ENCODE measurements at places on chromosomes 6 and 20. TPM values are rescaled to one million over a fixed set of nuclear protein-coding genes. Genes with fewer than 3 reads are reported as not detected.

- H3K27ac ChIP-seq: no peak overlapping the region
- no peak for ATAC-seq
- no peaks in the 10 kb centered on the region for H3K36me3 ChIP-seq
- H3K4me3 ChIP-seq: no peak overlapping the region
- no peaks in the 10 kb centered on the region for H3K27me3 ChIP-seq
- H3K4me1 ChIP-seq: no peaks in the 10 kb centered on the region
These were observed 555.9 kb downstream of the C6orf118 start for GRCh38 chr6:164753517-164753916.

The HAO1 gene
- not detected for total RNA-seq

- peaks cover 10% of the 10 kb centered on the region for H3K4me1 ChIP-seq
- peak overlapping the region; percentile 49 for H3K27ac ChIP-seq
- peaks cover 48% of the 10 kb centered on the region for H3K27me3 ChIP-seq
- no peaks in the 10 kb centered on the region for H3K36me3 ChIP-seq
- ATAC-seq: peak; percentile 81
- peak overlapping the region; percentile 74 for H3K4me3 ChIP-seq
These were observed 14.7 kb downstream of the MUCL3 start for GRCh38 chr6:30955367-30956042.

DNA sequence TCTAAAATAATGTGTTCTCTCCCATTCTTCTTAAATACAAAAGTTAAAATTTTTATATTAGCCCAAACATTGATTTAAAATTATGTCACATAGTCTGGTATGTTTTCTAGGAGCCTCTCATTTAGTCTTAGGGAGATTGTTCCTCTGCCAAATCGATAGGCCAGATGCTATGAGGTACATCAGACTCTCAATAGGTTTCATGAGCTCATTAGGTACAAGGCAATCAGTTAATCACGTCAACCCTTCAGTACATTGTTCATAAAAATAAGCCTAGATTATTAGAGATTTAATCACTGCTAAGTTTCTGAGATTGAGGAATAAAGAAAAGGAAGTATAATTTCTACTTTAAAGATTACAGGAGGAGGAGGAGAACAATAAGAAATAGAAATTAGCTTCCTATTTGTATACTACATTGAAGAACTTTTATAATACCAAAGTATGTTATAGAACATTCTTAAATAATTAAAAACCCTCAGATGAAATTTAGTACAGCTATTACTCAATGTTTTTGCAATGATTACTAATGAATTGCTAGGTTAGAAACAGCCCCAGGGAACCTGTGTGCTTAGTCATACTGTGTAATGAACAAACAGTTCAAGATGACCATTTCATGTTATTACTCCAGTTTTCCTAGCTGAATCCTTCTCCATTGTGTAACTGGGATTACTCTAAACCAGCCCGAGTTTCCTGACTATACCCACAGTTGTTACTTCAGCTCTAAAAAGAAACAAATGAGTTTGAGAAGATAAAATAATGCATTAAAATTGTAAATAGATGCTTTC lies 117.0 kb downstream of the BMP5 start:
- H3K4me1 ChIP-seq: no peaks in the 10 kb centered on the region
- H3K4me3 ChIP-seq: no peak overlapping the region
- no peaks in the 10 kb centered on the region for H3K36me3 ChIP-seq
- no peak for ATAC-seq

GRCh38 chr6:20467437-20467836 lies 65.8 kb downstream of the E2F3 start:
- H3K4me1 ChIP-seq: peaks cover 26% of the 10 kb centered on the region
- peak overlapping the region; percentile 2 for H3K4me3 ChIP-seq
- H3K27ac ChIP-seq: no peak overlapping the region
- peaks cover 12% of the 10 kb centered on the region for H3K36me3 ChIP-seq
- H3K27me3 ChIP-seq: no peaks in the 10 kb centered on the region

All from activated T-helper 17 cell treated with anti-CD3 and anti-CD28 coated beads, Interleukin-2, amount 50 U/mL, for 72 hours (primary cell).